ENCODE measurements at places on chromosomes 16 and 17. TPM values are rescaled to one million over a fixed set of nuclear protein-coding genes. Genes with fewer than 3 reads are reported as not detected.

Gene SRL
- not detected for total RNA-seq

Gene ZNF688
- 22.8 TPM for total RNA-seq

- no peak overlapping the region for H3K4me3 ChIP-seq
- DNase-seq: no peak
- no peak overlapping the region for H3K27ac ChIP-seq
- no peaks in the 10 kb centered on the region for H3K36me3 ChIP-seq
- H3K4me1 ChIP-seq: no peaks in the 10 kb centered on the region
- H3K27me3 ChIP-seq: no peaks in the 10 kb centered on the region
These were observed 71.0 kb downstream of the GRIN2A start for GRCh38 chr16:10111156-10111761.

Gene WWP2
- total RNA-seq: 61.6 TPM

- H3K36me3 ChIP-seq: no peaks in the 10 kb centered on the region
- H3K4me3 ChIP-seq: no peak overlapping the region
- H3K27ac ChIP-seq: no peak overlapping the region
- H3K27me3 ChIP-seq: peaks cover 89% of the 10 kb centered on the region
These were observed 17.6 kb downstream of the SRCIN1 start for GRCh38 chr17:38587947-38588787.

- H3K27me3 ChIP-seq: no peaks in the 10 kb centered on the region
- H3K36me3 ChIP-seq: peaks cover 83% of the 10 kb centered on the region
- peak overlapping the region; percentile 28 for H3K4me3 ChIP-seq
- DNase-seq: no peak
- H3K27ac ChIP-seq: peak overlapping the region; percentile 75
- H3K4me1 ChIP-seq: peaks cover 54% of the 10 kb centered on the region
These were observed 15.8 kb downstream of the NOD2 start for GRCh38 chr16:50709061-50709684.

Gene YBX2
- 1.6 TPM for total RNA-seq

GRCh38 chr16:57997176-57997527 lies 3.3 kb downstream of the ZNF319 start:
- peaks cover 56% of the 10 kb centered on the region for H3K4me1 ChIP-seq
- no peak for DNase-seq
- H3K4me3 ChIP-seq: no peak overlapping the region
- peaks cover 39% of the 10 kb centered on the region for H3K36me3 ChIP-seq

Gene GSDMA
- total RNA-seq: 0.78 TPM

DNA sequence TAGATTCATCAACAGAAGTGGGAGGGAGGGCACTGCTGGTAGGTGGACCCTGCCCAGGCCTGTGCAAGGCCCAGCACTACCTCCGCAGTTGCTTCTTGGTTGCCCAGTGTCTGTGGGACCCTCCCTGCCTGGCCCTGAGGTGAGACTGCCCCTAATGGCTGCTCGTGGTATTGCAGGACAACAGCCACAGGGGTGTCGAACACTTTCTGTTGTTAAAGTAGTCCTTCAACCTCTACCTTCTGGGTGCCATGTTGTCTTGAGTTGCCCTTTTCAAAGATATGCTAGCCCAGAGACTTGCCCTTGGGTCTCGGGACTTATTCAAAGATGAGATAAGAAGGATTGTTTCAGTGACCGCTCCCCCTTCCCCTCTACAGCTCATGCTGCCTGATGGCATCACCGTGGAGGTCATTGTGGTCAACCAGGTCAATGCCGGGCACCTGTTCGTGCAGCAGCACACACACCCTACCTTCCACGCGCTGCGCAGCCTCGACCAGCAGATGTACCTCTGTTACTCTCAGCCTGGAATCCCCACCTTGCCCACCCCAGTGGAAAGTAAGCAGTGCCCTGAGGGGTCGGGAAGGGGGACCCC lies 29.1 kb downstream of the AKAP1 start:
- no peak overlapping the region for H3K4me3 ChIP-seq
- H3K27me3 ChIP-seq: no peaks in the 10 kb centered on the region
- no peak overlapping the region for H3K27ac ChIP-seq
- DNase-seq: peak; percentile 64

- H3K4me1 ChIP-seq: peaks cover 36% of the 10 kb centered on the region
- peak; percentile 16 for DNase-seq
- H3K36me3 ChIP-seq: peaks cover 69% of the 10 kb centered on the region
- no peaks in the 10 kb centered on the region for H3K27me3 ChIP-seq
- H3K4me3 ChIP-seq: no peak overlapping the region
These were observed 44.2 kb downstream of the ADCY7 start for GRCh38 chr16:50310308-50311133.

DNA sequence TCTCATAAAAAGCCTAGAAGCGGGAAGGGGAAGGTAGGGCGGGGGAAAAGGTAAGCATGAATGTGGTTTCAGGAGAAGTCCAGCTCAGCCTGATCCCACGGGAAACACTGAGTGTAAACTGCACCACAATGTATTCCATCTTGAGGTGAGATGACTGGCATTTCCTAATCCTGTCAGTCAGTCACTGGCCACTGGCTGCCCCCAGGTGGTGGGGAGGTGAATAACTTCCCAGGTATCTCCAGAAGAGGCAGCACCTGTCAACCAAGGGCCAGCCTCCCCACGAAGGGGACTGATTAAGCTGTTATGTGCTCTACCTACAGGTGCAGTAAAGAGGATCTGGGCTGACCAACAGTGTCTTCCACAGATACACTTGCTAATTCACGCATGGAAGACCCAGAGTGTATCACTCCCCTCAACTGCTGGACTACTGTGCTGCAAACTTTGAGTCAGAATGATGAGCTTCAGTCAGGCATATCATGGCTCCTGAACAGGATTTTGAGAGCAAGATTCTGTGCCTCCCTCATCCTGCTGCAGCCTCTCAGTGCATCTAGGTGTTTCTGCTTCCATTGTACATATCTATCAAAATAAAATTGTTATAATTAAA lies 108.5 kb upstream of the CCL2 start:
- H3K27me3 ChIP-seq: peaks cover 5% of the 10 kb centered on the region
- no peaks in the 10 kb centered on the region for H3K4me1 ChIP-seq
- peak; percentile 72 for DNase-seq
- H3K4me3 ChIP-seq: no peak overlapping the region

DNA sequence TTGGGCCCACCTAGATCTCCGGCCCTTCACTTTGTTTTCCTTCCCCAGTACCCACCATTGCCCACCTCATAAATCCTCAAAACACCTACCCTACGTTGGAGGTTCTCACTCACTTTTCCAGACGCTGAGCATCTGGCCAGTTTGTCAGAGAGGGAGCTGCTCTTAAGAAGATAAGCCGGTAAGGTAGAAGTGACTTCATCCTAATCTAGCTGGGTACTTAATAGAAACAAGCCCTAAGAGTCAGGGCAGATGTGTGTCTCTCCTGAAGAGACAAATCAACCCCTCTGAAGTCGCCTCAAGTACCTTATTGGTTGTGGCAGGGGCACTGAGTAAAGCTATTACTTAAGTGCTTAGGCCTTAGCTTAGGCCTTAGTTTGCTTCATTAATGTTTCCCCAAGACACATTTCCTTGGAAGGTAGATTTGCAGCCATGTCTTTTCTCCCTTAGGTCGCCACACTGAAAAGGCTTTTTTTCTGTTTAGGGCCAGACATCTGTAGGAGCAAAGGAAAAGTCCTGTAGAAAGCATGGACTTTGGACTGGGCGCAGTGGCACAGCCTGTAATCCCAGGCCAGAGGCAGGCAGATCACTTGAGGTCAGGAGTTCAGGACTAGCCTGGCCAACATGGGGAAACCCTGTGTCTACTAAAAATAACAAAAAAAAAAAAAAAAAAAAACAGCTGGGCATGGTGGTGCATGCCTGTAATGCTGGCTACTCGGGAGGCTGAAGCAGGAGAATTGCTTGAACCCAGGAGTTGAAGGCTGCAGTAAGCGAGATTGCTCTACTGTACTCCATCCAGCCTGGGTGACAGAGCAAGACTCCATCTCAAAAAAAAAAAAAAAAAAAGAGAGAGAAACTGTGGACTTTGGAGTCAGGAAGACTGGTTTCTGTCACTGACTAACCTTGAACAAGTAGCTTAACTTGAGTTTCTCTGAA lies 1.0 kb downstream of the TACO1 start:
- DNase-seq: no peak
- H3K4me1 ChIP-seq: peaks cover 50% of the 10 kb centered on the region
- peaks cover 20% of the 10 kb centered on the region for H3K36me3 ChIP-seq
- peak overlapping the region; percentile 92 for H3K27ac ChIP-seq
- no peaks in the 10 kb centered on the region for H3K27me3 ChIP-seq
- peak overlapping the region; percentile 97 for H3K4me3 ChIP-seq

DNA sequence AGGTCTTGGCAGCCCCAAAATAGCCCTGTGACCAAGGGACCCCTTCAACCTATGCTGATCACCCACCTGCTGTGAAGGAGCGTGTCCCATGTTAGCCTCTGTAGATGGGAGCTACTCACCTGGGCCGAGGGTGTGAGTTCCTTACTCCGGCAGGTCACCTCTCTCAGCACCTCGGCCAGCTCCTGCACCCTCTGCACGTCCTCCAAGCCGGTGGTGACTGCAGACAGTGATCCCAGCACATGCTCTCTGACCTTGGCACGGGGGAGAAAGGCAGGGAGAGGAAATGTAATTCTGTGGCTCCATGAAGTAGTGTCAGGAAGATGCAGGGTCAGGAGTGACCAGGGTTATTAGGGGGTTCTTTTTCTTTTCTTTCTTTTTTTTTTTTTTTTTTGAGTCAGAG lies 67.7 kb upstream of the BCO1 start:
- H3K36me3 ChIP-seq: no peaks in the 10 kb centered on the region
- no peaks in the 10 kb centered on the region for H3K27me3 ChIP-seq

DNA sequence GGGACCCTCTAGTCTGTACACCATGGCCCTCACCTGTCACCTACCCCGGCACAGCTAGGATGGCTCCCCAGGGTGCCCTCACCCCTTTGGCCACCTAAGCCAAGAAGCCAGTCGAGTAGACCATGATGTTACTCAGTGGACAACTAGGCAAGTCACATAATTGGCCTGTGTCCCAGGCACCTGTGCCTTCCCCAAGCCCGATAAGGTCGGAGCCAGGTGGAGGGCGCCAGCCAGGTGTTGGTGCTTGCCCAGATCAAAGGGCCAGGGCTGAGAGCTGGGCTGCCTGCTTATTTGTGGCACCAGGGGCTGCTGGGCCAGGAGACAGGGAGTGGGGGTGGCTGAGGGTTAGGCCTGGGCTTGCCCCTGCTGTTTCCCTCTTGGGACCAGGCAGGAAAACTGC lies 16.8 kb downstream of the SPNS2 start:
- H3K4me1 ChIP-seq: peaks cover 11% of the 10 kb centered on the region
- H3K4me3 ChIP-seq: no peak overlapping the region
- H3K27ac ChIP-seq: no peak overlapping the region
- no peaks in the 10 kb centered on the region for H3K36me3 ChIP-seq

DNA sequence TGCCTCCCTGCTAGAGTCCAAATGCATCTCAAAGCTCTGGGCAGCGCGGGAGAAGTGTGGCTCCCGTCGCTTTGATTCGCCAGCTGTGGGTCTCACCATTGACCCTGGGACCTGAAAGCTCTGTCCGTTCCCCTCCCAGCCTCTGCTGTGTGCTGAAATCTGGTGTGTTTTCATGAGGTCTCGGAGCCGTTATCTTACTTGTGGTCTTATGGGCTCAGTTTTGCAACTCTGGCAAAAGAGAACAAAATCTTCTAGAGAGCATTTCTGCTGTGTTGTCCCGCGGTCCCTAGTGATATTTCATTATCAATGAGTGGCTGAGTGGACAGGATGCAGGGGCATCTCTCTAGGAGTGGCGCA lies 13.3 kb downstream of the CRISPLD2 start:
- H3K27me3 ChIP-seq: peaks cover 2% of the 10 kb centered on the region
- H3K36me3 ChIP-seq: no peaks in the 10 kb centered on the region
- no peak for DNase-seq
- no peak overlapping the region for H3K4me3 ChIP-seq
- no peaks in the 10 kb centered on the region for H3K4me1 ChIP-seq

Gene CCL13
- total RNA-seq: not detected

DNA sequence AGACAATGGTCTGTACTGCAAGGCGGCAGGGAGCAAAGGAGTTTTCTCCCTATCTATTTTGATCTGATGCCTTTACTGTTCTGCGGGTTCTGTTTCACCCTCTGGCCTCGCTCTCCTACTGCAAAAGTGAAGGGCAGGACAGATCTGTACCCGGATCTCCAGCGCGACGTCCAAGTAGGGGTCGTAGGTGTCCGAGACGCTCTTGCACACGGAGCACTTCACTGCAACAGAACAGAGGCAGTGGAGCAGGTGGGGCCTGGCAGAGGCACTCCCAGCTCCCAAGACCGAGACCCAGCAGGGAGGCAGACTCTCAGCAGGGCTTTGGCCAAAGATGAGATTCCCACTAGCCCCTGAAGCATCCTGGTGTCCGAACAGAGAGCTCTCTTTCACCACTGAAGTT lies 19.8 kb downstream of the USP36 start:
- no peaks in the 10 kb centered on the region for H3K27me3 ChIP-seq
- peaks cover 65% of the 10 kb centered on the region for H3K4me1 ChIP-seq
- H3K27ac ChIP-seq: peak overlapping the region; percentile 98
- H3K36me3 ChIP-seq: peaks cover 81% of the 10 kb centered on the region

- DNase-seq: no peak
- no peak overlapping the region for H3K27ac ChIP-seq
- H3K36me3 ChIP-seq: peaks cover 20% of the 10 kb centered on the region
- no peaks in the 10 kb centered on the region for H3K27me3 ChIP-seq
These were observed 5.8 kb upstream of the TRAF4 start for GRCh38 chr17:28737770-28738679.
